NCI-H187 (cell line): ENCODE measurements at places on chromosomes 2 and 18.

DNA sequence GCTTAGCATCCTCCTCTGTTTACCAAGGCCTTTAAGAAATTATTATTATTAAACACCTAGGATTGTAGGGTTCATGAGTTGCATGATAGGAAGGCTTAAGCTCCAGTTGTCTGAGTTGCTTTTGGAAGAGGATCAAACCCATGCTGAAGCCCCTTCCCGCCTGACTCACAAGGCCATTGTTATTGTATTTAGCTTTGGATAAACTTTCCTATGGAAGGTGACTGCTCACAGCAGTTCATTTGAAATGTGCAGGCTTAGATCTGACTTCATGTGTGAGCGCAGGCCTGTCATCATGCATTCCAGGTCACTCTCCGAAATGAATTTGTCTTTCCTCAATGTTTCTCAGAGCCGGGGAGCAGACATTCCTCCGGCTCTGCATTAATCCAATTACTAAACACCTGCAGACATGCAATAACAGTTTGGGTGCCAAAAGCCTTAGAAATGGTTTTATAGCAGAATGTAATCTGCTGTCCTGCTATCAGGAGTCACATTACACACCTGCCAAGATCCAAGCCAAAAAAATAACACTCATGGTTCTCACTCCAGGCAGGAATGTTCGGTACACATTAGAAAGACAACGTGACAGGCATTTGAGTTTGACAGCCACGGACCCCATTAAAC, 119.9 kb downstream of the OSR1 start:
- DNase-seq = no peak

- no peak for DNase-seq
Measured at GRCh38 chr2:241564596-241565410, 6.3 kb downstream of the BOK start.

DNA sequence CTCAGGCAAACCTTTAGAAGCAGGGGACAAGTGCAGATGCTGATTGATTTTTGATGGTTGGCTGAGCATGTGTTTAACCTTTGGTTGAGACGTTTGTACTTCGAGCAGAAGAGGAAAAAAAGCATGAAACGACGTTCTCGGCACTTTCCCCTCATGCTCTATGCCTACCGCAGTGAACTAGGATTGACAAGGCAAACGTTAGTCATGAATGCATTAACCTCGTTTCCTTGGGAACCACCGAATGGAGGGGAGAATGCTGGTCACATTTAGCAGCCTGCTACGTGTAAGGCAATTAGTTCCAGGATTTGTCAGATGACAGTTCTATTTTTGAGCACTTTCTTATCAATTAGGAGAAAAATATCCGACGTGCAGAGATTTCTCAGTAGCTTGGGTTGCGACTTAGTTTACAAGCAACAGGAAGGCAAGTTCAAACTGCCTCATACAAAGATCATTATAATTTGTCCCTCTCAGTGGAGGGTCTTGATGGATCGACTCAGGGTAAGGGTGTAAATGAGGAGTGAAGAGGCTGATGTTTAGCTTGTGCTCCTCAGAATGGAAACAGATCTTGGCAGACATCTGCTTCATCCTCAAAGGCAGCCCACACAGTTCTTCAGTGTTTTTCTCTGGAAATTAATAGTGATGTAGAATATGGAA, 47.4 kb upstream of the GPR45 start:
- DNase-seq = no peak

- DNase-seq = no peak
Measured at GRCh38 chr2:40440835-40441234, 11.1 kb downstream of the SLC8A1 start.

GRCh38 chr2:128279009-128279408, 39.7 kb downstream of the HS6ST1 start:
- DNase-seq = no peak

- DNase-seq = no peak
Measured at GRCh38 chr2:22282220-22282619, 1102.8 kb upstream of the KLHL29 start.
